GM23248 (cell line): ENCODE measurements at places on chromosomes 12 and 14. TPM values are rescaled to one million over a fixed set of nuclear protein-coding genes. Genes with fewer than 3 reads are reported as not detected.

DNA sequence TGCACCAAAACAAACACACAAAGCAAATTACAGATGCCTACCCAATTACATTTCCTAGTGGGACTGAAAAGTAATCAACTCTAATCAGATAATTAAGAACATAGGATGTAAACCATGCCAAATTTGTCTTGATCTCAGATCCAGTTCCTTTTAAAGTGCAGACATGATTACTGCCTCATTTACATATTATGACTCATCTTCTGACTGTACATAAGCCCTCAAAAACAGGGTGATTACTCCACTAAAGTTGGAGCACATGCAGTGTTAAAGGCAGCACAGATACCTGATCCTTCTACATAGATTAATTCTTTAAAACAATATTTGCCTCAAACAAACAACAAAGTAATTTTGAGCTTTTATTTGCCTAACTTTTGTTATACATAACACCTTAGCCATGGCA is 337.2 kb downstream of the RPS29 start:
- DNase-seq: peak; percentile 55

GRCh38 chr14:84789012-84789411 is 740.9 kb upstream of the FLRT2 start:
- DNase-seq: no peak

- DNase-seq: peak; percentile 30
Measured at GRCh38 chr12:109455706-109456105, 21.4 kb downstream of the KCTD10 start.

The E2F7 gene
- 2.5 and 5.6 TPM in 2 replicates for total RNA-seq

The PAX9 gene
- not detected in 2 replicates for total RNA-seq

The DEPDC4 gene
- total RNA-seq: 0.13 TPM in 1 of 2 replicates, not detected in the other

The IKZF4 gene
- total RNA-seq: 1.4 and 1.5 TPM in 2 replicates

DNA sequence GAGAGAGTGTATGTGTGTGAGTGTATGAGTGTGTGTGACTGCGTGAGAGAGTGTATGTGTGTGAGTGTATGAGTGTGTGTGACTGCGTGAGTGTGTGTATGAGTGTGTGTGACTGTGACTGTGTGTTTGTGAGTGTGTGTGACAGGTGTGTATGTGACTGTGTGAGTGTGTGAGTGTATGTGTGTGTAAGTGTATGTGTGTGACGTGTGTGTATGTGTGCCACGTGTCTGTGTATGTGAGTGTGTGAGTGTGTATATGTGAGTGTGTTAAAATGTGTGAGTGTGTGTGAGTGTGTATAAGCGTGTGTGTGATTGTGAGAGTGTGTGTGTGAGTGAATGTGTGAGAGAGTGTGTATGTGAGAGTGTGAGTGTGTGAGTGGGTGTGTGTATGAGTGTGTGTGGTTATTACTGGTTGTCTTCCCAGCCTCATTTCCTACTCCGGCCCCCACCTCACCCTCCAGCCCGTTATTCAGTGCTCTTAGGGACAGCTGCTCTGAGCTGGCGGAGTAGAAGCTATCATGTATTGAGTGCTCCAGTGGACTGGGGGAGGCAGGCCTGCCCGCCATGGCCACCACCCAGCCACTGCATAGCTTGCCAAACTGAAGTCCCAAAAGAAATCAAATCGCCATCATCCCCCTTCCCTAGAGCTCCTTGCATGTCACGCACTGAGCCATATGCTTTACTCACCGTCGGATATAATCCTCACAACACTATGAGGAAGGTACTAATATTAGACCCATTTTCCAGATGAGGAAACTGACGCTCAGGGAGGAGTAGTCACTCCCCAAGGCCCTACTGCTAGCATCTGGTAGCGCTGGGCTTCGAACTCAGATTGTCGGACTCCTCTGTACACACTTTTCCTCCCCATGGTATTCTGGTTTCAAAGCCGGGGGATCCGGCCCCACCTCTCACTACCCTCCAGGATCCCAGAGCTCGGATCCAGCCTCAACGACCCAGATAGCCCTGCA is 10.3 kb upstream of the MYL2 start:
- DNase-seq: no peak

GRCh38 chr12:132083614-132083940 is 60.5 kb downstream of the DDX51 start:
- DNase-seq: no peak

The ESRRB gene
- total RNA-seq: not detected in 2 replicates

DNA sequence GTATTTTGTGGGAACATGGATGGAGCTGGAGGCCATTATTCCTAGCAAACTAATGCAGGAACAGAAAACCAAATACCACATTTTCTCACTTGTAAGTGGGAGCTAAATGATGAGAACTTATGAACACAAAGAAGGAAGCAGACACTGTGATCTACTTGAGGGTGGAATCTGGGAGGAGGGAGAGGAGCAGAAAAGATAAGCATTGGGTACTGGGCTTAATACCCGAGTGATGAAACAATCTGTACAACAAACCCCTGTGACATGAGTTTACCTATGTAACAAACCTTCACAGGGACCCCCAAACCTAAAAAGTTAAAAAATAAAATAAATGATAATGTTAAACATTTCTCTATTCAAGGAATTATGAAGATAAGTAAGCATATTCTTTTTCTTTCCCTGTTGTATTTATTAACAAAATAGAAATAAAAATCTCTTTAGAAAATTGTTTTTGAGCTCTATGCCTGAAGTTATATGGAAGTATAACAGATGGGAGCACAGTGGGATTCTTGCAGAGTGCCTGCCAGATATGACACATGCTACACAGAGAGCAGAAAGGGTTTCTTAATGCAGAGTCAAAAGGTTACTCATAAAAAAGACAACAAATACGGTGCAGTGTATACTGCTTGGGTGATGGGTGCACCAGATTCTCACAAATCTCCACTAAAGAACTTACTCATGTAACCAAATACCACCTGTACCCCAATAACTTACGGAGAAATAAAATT is 52.0 kb upstream of the SYNE2 start:
- DNase-seq: no peak

DNA sequence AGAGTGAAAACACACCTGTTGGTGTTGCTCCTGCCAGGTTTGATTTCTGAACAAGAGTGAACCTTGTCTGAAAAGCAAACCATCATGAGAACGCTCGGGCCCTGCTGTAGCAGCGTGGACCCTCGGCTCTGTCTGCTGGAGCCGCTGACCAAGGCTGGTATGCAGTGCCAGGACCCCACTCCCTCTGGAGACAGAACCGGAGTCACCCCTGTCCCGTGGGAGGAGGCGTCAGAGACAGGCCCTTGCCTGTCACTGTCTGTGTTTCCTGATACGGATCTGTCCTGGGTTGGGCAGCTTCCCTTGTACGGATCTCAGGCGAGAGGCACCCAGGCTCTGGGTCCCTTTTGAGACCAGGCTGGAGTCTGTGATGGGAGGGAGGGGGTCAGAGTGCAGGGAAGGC is 111.6 kb downstream of the ADGRD1 start:
- no peak for DNase-seq

- peak; percentile 14 for DNase-seq
Measured at GRCh38 chr14:75213172-75213571, 36.8 kb upstream of the TMED10 start.

The FICD gene
- total RNA-seq: 8.6 and 9.4 TPM in 2 replicates

The TBX5 gene
- 23.9 and 30.0 TPM in 2 replicates for total RNA-seq

The CMA1 gene
- total RNA-seq: not detected in 2 replicates

DNA sequence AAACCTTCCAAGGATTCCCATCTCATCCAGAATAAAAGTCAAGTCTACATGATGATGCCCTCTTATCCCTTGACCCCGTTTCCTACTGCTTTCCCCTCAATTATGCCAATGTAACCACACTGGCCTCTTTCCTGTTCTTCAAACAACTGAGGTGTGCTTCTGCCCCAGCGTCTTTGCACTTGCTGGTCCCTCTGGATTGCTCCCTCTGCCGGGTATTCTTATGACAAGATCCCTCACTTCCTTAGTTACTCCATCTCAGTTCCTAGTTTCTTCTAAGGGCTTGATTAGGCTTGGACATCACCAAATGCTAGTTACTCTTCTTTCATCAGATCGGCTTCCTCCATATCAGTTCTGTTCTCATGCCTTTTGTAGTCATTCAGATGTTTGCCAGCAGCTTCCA is 32.7 kb upstream of the PELI2 start:
- DNase-seq: no peak

The SLC10A1 gene
- not detected in 2 replicates for total RNA-seq

DNA sequence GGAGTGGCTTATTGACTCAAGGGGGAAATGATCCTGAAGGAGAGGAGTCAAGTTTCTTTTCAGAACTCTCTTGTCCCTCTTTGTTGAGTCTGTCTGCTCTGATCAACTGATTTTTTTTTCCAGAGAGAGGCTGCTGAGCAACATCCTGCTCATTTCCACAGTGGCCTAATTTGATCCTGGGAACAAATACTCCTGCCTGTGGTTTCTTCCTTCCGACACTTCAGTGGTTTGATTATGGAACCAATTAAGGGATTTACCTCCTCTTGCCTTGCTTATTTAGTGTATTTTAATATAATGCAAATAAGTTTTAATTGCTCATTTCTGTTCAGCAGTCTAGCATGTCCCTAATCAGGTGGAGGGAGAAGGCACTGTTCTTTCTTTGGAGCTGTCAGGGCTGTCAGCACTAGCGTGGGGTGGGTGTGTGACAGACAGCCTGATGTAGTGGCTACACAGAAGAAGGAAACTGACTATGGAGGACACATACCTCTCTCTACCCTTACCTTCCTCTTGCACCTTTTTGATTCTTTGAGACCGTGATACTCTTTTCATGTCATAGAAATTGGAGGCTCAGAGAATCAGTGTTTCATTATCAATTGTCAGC is 344.9 kb upstream of the STXBP6 start:
- no peak for DNase-seq

DNA sequence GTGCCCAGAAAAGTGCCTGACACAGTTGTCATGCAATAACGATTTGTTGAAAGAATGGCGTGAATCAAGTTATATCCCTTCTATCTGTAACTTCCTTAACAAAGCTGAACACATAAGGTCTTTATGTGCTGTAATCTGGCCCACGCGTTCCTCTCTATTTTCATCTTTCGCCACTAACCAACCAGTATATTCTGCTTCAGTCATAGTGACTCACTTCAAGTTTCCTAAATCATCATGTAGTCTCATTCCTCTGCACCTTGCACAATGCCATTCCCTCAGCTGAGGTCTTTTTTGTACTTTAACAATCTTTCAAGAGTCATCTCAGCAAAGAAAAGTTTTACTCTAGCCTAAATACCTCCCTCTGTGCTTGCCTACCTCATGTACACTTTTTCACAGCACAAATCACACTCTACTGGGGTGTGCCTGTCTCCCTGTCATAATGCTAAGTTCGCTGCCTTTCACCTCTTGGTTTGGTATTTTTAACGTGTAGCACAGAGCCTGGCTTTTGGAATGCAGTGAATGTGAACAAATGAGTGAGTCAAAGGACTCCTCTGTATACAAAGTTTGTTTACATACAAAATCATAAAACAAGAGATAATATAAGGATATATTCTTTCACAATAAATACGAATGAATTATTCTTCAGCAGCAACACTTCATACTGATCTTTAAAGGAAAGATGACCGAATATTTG is 2.9 kb upstream of the CMAS start:
- DNase-seq: peak; percentile 91

The DNAI7 gene
- not detected in 2 replicates for total RNA-seq

DNA sequence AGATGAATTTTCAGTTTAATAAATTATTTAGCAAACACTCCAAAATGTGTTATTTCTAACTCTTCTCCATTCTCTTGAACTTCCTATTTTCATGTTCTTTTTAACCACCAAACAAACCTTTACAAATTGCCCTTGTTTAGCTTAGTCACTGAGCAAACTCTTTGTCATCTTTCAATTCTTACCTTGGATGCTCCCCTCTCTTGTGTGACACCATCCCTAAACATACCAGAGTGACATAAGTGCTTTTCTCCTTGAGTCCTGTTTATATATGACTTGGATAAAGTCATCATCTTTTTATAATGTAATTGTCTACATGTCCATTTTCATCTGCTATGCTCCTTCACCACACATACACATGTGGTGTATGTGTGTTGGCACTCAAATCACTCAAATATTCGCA is 3.4 kb upstream of the TMEM19 start:
- no peak for DNase-seq

- DNase-seq: no peak
Measured at GRCh38 chr12:103391103-103391502, 104.7 kb downstream of the C12orf42 start.

- DNase-seq: no peak
Measured at GRCh38 chr14:92005019-92005418, 34.8 kb downstream of the TRIP11 start.

DNA sequence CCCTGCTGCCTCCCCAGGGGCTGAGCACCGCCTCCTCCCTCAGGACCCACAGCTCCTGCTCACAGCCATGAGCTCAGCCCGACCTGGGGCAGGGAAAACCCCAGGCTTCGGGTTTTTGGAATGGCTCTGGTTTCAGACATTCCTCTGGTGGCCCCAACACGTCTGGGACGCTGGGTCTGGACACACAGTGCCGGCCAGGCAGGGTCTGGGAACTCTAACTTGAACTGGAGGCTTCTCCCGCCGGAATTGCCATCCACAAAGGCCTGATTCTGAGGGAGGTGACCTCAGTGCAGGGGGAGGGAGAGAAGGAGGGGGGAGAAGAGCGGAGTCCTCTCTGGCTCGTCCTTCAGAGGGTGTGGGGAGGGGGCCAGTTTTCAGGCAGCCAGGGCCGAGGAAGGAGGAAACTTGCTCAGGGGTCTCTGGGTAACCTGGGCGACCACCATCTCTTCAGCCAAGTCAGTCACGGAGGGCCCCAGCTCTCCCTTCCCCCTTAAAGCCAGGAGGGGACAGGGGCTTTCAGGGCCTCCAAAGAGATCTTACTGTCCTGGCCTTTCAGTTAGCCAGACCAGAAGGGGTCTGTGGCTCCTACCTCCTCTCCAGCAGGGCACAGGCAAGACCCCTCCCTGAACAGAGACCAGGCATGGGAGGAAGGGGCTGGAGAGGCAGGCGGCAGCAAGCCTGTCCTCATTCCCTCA is 19.4 kb downstream of the NCKAP5L start:
- DNase-seq: peak; percentile 21

DNA sequence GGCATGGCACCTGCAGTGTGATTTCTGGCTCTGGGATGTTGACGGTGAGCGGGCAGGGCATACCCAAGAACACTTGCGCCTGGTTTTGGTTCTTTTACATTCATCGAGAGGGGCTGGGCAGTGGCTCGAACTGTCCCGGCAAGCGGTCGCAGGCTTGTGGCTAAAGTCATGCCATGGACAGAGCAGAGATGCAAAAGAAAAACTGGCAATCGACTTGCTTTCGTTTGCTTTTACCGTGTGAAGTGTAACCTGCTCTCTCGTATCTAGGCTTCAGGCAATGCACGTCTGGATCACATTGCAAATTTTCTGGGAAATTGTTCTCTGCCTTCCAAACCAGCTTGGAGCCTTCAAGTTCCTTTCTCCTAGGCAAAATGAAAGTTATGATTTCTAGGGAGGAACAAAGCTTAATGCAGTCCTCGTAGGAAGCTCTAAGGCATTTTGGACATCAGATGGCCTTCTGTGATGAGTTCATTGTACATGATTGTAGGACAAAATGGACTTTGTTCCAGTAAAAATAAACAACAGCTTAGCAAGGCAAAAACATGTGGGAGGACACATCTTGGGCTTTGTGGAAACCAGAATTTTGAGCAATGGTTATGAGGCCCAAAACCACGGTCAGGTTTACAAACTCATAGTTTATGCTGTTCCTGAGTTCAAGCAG is 18.3 kb downstream of the ADGRD1 start:
- no peak for DNase-seq

The SERPINA9 gene
- total RNA-seq: not detected in 2 replicates
